ENCODE measurements at places on chromosomes 16 and 17. TPM values are rescaled to one million over a fixed set of nuclear protein-coding genes. Genes with fewer than 3 reads are reported as not detected.

Gene PGAP3
- total RNA-seq, result 12.2 TPM

DNA sequence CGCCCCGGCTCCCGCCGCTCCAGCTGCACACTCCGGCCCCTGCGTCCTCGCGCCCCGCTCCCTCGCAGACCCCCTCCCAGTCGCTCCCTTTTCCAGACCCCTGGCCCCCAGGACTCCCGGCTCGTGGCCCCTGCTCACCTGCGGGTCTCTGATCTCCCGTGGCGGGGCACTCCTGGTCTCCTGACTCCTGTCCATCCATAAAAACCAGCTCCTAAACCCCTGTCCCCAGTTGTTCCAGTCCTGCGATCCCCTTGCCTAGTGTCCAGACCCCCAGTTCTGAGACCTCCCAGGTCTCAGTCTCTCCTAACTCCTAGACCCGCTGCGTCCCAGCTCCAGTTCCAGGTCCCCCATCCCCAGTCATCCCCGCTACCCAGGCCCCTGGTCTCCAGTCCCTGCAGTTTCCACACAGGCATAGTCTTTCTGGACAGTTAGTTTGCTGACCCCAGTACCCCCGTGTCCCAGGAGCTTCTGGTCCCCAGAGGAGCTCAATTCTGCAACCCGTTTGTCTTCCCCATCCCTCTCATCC is 379 bp downstream of the SNX29 start:
- H3K36me3 ChIP-seq, result no peaks in the 10 kb centered on the region
- H3K4me3 ChIP-seq, result peak overlapping the region; percentile 94

GRCh38 chr16:8963010-8963820 is 491 bp downstream of the USP7 start:
- no peaks in the 10 kb centered on the region for H3K36me3 ChIP-seq
- peak overlapping the region; percentile 74 for H3K4me3 ChIP-seq
- peak overlapping the region; percentile 45 for H3K27ac ChIP-seq
- no peaks in the 10 kb centered on the region for H3K27me3 ChIP-seq

DNA sequence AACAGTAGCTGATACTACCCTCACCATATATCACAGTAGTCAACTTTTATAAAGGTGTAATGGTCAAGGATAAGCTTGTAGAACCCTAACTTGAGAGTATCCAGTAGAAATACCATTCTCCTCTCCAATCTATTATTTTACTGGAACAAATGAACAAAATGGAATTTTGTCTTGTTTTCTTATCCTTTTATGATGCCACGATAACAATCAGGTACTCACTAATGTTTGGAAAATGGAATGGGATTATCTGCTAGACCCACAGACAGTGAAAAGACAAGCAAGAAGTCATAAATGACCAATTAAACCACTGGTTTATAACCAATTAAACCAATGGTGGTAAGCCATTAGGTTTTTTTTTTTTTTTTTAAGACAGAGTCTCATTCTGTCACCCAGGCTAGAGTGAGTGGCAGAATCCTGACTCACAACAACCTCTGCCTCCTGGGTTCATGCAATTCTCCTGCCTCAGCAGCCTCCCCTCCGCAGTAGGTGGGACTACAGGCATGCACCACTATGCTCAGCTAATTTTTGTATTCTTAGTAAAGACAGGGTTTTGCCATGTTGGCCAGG is 10.4 kb downstream of the GPATCH8 start:
- no peak for DNase-seq
- H3K4me1 ChIP-seq, result no peaks in the 10 kb centered on the region
- H3K4me3 ChIP-seq, result no peak overlapping the region
- no peaks in the 10 kb centered on the region for H3K36me3 ChIP-seq
- H3K27me3 ChIP-seq, result no peaks in the 10 kb centered on the region

GRCh38 chr16:65015599-65015998 is 106.3 kb downstream of the CDH11 start:
- no peak overlapping the region for H3K27ac ChIP-seq
- DNase-seq, result no peak
- H3K27me3 ChIP-seq, result no peaks in the 10 kb centered on the region
- peaks cover 11% of the 10 kb centered on the region for H3K36me3 ChIP-seq
- H3K4me1 ChIP-seq, result peaks cover 23% of the 10 kb centered on the region

Data from astrocyte (in vitro differentiated cells and primary cell).